ENCODE measurements at places on chromosomes 16 and 17.
A peak's percentile ranks its signal among the peaks of the same experiment; 100 is the strongest.

DNA sequence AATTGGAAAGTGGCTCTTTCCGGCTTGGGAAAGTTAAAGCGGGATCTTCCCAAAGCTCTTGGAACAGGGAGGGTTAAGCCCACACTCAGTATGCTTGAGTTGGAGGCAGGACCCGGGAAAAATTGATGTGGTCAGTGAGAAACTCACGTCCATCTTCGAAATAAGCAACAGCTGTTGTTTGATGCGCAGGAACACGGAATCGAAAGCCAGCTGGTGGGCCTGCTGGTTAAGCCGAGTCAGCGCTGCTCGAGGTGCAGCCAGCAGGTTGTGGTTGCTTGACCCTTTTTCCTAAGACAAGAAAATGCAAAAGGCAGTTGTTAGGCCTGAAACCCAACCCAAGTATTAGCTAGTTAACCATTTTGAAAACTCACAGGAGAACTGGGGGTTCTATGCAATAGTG lies 49.4 kb downstream of the COG7 start:
- no peak overlapping the region for H3K27ac ChIP-seq
- no peak for DNase-seq
- H3K36me3 ChIP-seq, result peaks cover 22% of the 10 kb centered on the region
- H3K4me1 ChIP-seq, result no peaks in the 10 kb centered on the region
- H3K4me3 ChIP-seq, result no peak overlapping the region

GRCh38 chr17:17386094-17386800 lies 83.1 kb downstream of the NT5M start:
- H3K4me1 ChIP-seq, result peaks cover 7% of the 10 kb centered on the region
- H3K36me3 ChIP-seq, result no peaks in the 10 kb centered on the region
- H3K27ac ChIP-seq, result no peak overlapping the region

- peaks cover 36% of the 10 kb centered on the region for H3K4me1 ChIP-seq
- H3K27me3 ChIP-seq, result no peaks in the 10 kb centered on the region
- no peaks in the 10 kb centered on the region for H3K36me3 ChIP-seq
These were observed 673.8 kb downstream of the WWOX start for GRCh38 chr16:78773291-78773702.

DNA sequence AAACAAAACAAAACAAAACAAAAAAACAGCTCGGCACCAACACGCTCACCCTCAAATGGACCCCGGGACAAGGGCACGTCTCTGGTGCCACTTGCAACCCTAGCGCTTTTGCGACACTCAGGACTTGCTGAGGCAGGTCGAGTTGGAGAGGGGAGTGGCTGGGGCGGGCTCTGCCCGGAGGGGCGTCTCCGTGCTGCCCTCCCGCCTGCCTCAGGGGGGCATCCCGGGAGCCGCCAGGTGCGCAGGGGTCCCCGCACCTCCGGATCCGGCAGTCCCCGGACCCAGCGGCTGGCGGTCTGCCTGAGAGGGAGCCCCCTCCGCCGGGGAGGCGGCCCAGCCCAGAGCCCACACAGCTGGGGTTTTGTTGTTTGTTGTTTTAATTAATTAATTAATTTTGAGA lies at the start of gene SLC52A1:
Gene SLC52A1, minus strand, starts transcription at position 112 of the 400 bp plus-strand sequence. CDS start 820 bp downstream, outside the sequence.
- no peaks in the 10 kb centered on the region for H3K36me3 ChIP-seq
- H3K4me3 ChIP-seq, result no peak within 1 kb of the TSS
- peaks cover 16% of the 10 kb centered on the region for H3K4me1 ChIP-seq
- DNase-seq, result peak; percentile 20

DNA sequence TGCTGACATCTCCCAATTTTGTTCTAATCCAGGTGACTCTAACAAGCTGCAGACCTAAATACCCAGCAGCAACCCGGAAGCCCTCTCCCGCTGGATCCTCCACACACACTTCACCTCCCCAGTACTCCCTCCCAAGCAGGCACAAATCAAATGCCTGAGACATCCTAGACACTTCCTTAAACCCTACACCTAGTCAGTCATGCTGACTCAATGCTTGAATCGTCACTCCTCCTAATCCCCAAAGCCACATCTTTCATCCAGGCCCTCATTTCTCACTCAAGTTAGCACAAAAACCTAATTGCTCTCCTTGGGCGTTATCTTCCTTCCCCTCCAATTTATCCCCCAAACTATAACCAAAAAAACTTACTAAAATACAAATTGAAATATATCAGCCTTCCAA lies 32.7 kb downstream of the CMC2 start:
- H3K27me3 ChIP-seq, result no peaks in the 10 kb centered on the region
- no peak for DNase-seq
- peaks cover 30% of the 10 kb centered on the region for H3K36me3 ChIP-seq

GRCh38 chr16:72917051-72917450 lies 130.9 kb downstream of the ZFHX3 start:
- DNase-seq, result no peak
- no peak overlapping the region for H3K4me3 ChIP-seq
- H3K27me3 ChIP-seq, result peaks cover 4% of the 10 kb centered on the region
- H3K36me3 ChIP-seq, result peaks cover 1% of the 10 kb centered on the region

DNA sequence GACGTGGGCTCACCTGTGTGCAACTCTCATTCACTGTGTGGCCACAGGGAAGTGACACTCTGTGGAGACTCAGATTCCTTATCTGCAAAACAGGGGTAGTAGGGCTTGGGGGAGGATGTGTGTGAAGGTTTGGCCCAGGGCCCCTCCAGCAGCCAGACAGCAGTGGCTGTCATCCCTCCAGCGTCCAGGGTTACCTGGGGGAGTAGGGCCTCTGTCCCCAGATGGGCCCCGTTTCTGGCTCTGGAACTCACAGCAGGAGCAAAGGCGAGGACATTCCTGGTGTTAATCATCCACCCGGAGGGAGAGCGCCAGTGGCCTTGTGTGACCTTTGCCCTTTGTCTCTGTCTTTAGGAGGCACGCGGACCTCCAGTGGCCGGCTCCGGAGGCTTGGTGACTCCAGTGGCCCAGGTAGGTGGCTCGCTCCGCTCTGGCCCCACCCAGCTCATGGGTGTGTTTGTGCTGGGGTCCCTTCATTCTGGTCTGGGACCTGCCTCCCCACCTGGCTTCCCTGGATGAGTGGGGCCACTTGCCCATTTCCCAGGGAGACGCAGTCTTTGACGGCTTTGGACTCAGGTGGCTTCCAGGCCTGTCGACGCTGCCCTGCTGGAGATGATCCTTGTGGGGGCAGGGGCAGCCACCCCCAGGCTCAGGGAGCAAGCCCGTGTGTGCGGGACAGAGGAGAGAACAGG lies 166.2 kb downstream of the SEC14L1 start:
- H3K4me1 ChIP-seq, result no peaks in the 10 kb centered on the region
- no peak overlapping the region for H3K27ac ChIP-seq
- H3K4me3 ChIP-seq, result no peak overlapping the region
- DNase-seq, result no peak
- no peaks in the 10 kb centered on the region for H3K36me3 ChIP-seq

DNA sequence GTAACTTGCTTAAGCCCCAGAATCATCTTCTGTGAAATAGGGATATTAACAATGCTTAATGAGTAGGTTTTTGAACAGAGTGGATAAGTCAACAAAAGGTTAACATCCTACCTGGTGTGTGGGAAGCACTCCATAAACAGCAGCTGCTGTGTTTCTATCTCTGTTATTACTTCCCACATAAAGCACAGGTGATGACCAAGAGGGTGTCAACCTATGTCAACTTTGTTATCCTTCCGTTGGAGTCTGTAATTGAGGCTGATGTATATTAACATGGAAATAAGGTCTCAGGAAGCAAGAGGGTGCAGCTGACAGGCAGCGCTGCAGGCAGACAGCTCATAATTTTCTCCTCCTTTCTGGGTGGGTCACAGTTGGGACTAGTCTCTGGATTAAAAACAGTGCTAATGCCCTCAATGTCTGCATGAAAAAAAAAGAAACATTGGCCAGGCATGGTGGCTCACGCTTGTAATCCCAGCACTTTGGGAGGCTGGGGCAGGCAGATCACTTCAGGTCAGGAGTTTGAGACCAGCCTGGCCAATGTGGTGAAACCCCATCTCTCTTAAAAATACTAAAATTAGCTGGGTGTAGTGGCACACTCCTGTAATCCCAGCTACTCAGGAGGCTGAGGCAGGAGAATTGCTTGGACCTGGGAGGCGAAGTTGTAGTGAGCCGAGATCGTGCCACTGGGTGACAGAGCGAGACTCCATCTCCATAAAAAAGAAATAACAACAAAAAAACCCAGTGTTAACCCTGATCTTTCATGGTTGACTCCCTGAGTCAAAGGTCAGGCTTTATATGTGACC lies 269.6 kb downstream of the SNX29 start:
- H3K27ac ChIP-seq, result no peak overlapping the region
- no peak overlapping the region for H3K4me3 ChIP-seq
- DNase-seq, result no peak
- no peaks in the 10 kb centered on the region for H3K36me3 ChIP-seq
- H3K4me1 ChIP-seq, result no peaks in the 10 kb centered on the region

GRCh38 chr16:48282636-48283263 lies 35.4 kb upstream of the ABCC11 start:
- H3K27me3 ChIP-seq, result no peaks in the 10 kb centered on the region
- DNase-seq, result no peak
- no peak overlapping the region for H3K4me3 ChIP-seq
- H3K27ac ChIP-seq, result no peak overlapping the region
- peaks cover 42% of the 10 kb centered on the region for H3K36me3 ChIP-seq

DNA sequence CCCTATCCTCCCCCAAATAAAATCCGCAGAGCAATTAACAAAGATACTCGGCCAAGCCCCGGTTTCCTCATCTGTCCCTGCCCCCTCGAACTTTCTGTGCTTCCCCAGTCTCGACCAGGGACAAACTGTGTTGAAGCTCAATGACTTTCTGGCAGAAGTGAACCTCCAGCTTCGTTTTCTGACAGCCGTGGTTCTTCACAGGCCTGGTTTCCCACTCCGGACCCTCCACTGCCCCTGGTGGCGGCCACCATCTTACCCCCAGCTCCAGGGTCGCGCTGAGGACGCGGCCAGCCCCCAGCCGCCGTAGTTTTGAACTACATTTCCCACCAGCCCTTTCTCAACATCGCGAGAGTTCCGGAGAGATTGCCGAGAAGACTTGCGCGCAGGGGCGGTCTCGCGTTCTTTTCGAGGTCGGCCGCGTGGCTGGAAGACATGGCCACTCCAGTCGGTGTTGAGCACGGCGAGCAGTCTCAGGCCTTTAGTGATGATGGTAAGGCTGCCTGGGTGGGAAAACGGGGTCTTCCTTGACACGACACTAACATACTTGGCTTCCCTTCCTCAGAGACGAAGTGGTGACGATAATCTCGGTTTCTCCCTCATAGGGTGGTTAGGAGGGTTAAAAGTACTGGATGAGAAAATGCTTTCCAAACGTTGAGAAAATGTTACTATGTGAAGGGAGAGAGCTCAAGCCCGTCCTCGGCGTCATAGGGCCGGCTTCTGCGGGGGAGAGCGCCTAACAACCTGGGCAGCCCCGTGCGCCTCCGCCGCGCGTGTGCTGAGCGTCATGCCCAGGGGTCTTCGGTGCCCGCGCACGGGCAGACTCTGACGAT lies 17.7 kb downstream of the PRCD start:
- peak overlapping the region; percentile 99 for H3K4me3 ChIP-seq
- H3K27me3 ChIP-seq, result no peaks in the 10 kb centered on the region
- H3K4me1 ChIP-seq, result peaks cover 46% of the 10 kb centered on the region

- no peak overlapping the region for H3K27ac ChIP-seq
- H3K4me1 ChIP-seq, result no peaks in the 10 kb centered on the region
- DNase-seq, result no peak
- no peaks in the 10 kb centered on the region for H3K27me3 ChIP-seq
These were observed 431.7 kb upstream of the PSMD7 start for GRCh38 chr16:73864868-73865267.

- no peaks in the 10 kb centered on the region for H3K36me3 ChIP-seq
- no peak overlapping the region for H3K4me3 ChIP-seq
- no peak for DNase-seq
These were observed 7.3 kb upstream of the SSTR2 start for GRCh38 chr17:73157521-73157890.

DNA sequence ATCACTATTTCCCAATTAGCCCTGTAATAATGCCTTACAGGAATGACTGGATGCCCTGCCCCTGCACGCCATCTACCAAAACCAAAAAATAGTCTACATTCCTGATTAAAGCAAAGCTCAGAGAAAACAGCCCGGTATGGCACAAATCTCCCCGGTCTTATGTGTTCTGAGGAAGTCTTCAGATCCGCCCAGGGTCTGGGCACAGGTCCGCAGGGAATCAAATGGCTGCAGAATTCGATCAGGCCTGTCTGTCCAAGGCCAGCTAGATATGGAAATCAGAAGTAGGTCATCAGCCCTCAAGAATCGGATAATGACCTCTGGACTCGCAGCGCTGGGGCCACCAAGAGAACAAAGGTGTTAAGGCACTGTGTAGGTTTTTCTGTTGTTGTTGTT lies 171.0 kb downstream of the ZFHX3 start:
- H3K4me1 ChIP-seq, result peaks cover 16% of the 10 kb centered on the region
- no peaks in the 10 kb centered on the region for H3K36me3 ChIP-seq
- peaks cover 3% of the 10 kb centered on the region for H3K27me3 ChIP-seq
- no peak for DNase-seq
- no peak overlapping the region for H3K27ac ChIP-seq

GRCh38 chr16:3938843-3939624 lies 58.5 kb upstream of the CREBBP start:
- no peak overlapping the region for H3K27ac ChIP-seq
- no peak overlapping the region for H3K4me3 ChIP-seq
- H3K4me1 ChIP-seq, result peaks cover 3% of the 10 kb centered on the region
- no peaks in the 10 kb centered on the region for H3K36me3 ChIP-seq
- peak; percentile 56 for DNase-seq
- H3K27me3 ChIP-seq, result peaks cover 4% of the 10 kb centered on the region
